ENCODE measurements at places on chromosomes 3 and 15.

DNA sequence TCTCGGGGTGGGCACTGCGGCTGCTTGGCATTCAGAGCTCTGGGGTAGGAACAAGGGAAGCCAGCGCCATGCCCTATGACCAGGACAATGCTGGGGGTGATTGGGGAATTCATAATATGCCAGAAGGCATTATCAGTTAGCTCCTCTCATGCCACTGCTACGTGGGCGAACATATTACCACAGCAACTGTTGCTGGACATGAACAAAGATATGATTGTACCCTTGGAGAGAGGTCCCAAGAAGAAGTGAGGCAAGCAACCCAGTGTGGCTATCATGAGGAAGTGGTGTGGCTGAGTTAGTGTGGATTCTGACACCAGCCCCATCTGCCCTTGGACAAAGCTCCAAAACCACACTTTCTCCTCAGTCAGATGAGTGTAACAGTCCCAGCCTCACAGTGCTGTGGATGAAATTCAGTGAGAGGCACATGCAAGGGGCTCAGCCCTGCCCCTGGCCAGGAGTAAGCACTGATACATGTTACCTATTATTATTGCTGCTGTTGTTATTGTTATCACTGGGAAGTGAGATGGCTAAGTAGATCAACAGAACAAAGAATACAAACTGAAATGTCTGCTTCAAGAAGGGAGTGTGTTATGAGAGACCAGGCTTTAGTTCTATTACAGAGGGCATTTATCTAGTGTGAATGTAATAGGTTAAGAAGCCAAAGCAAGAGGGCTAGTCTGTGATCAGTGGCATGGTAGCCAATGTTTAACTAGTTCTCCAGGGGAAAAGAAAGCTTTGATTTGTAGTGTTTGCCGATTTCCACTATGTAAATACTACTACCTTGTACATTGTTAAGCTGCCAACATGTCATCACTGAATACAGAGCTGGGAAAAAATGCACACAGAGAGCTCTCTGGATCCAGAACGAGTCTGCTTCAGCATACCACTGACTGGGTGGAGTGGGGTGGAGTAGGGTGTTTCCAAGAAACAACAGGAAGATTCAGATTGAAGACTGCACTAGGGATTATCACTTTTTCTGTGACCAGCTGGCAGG lies 222.3 kb upstream of the EIF1B start:
- DNase-seq, result peak; percentile 42

- DNase-seq, result no peak
Measured at GRCh38 chr3:65831733-65832425, 206.8 kb downstream of the MAGI1 start.

- no peak for DNase-seq
Measured at GRCh38 chr3:145370870-145371269, 790.1 kb downstream of the PLOD2 start.

GRCh38 chr15:40366457-40367370 lies 8.7 kb downstream of the DISP2 start:
- DNase-seq, result no peak

All from RPMI7951 (cell line).